ENCODE measurements at places on chromosomes 7 and 10.

- DNase-seq, result no peak
Observed at GRCh38 chr10:114002422-114002821, 41.2 kb upstream of the ADRB1 start.

DNA sequence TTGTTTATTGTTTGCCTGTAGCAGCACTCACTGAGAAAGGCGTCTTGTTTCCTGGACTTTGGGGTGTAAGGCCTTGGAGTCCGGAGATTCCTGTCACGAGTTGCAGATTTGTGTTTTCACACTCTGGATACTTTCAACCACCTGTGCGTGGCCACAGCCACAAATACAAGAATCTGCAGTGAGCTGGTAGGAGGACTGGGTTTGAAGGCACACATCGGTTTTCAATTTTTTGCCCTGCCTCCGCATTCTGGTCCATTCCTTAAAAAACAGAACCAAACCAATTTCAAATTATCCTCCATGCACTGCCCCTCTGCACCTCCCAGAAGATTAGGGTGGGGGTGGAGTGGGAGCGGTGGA, 619 bp downstream of the EXOC4 start:
- no peak for DNase-seq

DNA sequence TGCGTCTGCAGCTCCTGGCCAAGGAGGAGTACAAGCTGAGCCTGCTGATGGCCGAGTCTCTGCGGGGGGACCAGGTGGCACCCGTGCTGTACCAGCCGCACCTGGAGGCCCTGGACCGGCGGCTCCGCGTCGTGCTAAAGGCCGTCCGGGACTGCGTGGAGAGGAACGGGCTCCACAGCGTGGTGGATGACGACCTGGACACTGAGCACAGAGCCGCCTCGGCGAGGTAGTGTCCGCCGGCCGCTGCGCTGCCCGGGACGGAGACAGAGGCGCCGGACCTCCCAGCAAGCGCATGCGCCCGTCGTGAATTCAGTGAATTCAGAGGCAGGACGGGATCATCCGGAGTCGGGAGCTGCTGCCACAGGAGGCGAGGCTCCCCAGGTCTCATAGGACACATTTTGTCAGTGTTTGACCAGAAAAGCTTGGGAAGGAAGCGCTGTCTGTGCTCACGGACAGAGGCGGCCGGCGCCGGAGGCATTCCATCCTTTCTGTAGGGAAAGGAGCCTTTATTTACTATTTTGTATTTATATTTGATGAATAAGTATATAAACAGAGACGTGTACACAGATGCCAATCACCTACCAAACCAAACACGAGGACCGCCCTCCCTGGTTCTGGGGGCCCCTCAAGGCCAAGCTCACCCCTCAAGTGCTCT, 30.1 kb upstream of the FOXL3 start:
- no peak for DNase-seq

GRCh38 chr10:18683427-18683826, 24.2 kb downstream of the ARL5B start:
- no peak for DNase-seq

DNA sequence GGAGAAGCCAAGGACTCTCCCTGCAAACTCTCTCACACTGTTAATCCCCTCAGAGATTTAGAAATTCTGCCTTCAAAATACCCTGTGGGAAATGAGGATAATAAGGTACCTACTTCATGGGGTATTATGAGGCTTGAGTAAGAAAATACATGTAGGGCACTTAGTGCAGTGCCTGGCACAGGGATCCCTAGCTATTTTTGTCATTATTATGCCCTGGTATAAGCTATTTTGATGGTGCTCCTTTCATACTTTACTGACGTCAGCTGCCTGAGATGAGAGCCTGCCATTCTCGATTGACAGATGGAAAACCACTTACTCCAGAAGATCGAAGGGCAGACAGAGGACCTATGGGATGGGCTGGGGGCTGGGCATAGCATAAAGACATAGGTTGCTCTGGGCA, 30.1 kb downstream of the MKX start:
- DNase-seq, result no peak

DNA sequence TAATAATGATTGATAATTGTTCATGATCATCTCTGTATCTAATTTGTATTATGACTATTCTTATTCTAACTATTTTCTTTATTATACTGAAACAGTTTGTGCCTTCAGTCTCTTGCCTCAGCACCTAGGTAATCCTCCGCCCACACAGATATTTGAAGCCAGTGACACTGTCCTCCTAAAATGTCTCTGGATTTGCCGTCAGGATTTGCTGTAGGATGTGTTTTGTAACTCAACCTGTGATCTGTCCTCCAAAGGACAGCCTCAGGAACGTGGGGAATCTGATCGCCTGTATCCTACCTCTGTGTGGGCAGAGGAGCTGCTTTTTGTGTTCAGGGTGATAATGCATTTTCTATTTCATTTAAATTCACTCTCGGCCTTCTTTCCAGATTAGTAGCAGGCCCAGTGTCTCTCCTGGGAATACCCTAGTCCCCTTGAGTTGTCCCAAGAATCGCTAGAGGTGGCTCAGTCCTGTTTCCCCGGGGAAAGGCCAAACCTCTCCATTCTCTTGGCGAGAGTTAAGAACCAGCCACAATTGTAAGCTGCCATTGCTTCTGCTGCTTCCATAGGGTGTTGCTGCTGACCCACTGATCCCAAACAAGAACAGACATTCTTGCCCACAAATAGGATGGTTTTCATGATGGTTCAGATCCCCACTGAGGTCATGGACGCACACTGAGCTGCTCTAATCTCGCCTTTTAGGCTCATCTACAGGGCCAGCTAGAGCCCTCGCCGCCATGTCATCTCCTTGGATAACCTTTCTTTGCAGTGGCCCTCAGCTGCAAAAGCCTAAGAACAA, 136.2 kb upstream of the KCNMA1 start:
- DNase-seq, result no peak
